Left ventricle myocardium superior (tissue), 1 donor: ENCODE measurements at places on chromosomes 5 and 9. TPM values are rescaled to one million over a fixed set of nuclear protein-coding genes. Genes with fewer than 3 reads are reported as not detected.

The SV2C gene
- 0.05 TPM for total RNA-seq

The DIMT1 gene
- total RNA-seq: 18.8 TPM

DNA sequence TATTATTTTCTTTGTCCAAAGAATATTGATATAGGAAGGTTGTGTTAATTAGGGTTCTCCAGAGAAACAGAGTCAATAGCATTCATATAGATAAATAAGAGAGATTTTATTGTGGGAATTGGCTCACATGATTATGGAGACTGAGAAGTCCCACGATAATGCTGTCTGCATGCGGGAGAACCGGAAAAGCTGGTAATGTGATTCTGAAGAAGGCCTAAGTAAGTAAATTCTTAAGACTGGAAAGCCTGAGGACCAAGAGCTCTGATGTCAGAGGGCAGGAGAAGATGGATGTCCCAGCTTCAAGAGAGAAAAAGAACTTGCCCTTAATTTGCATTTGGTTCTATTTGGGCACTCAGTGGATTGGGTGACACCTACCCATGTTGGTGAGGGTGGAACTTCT, 307.4 kb upstream of the C9orf72 start:
- DNase-seq: no peak

GRCh38 chr5:16457853-16458252, 7.7 kb downstream of the ZNF622 start:
- no peak for DNase-seq

The ANKRD18A gene
- total RNA-seq: 1.4 TPM

The EPB41L4A gene
- total RNA-seq: 18.6 TPM

DNA sequence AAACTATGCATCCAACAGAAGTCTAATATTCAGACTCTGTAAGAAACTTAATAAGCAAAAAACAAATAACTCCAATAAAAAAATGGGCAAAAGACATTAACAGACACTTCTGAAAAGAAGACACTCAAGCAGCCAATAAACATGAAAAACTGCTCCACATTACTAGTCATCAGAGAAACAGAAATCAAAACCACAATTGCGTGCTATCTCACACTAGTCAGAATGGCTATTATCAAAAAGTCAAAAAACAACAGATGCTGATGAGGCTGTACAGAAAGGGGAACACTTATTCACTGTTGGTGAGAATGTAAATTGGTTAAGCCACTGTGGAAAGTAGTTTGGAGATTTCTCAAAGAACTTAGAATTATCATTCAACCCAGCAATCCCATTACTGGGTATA, 101.2 kb upstream of the TRIM32 start:
- no peak for DNase-seq

The FOXD4 gene
- total RNA-seq: 0.12 TPM

The NR6A1 gene
- total RNA-seq: 1.9 TPM

DNA sequence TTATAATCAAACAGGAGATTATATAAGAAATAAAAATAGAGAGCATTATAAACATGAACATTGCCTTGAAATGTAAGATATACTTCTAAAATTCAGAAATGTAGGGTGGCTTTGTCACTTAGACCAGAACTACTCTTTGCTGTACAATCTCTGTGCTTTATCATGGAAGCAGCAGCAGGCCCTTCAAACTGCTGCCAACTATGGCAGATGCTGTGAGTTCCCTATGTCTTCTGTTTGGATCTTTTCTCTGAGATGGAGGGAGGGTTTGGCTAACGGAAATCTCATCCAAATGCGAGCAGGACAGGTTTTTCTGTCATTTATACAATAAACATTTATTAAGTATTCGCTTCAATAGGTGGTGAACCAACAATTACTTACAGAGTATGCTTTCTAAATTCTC, 34.8 kb upstream of the RICTOR start:
- no peak for DNase-seq

DNA sequence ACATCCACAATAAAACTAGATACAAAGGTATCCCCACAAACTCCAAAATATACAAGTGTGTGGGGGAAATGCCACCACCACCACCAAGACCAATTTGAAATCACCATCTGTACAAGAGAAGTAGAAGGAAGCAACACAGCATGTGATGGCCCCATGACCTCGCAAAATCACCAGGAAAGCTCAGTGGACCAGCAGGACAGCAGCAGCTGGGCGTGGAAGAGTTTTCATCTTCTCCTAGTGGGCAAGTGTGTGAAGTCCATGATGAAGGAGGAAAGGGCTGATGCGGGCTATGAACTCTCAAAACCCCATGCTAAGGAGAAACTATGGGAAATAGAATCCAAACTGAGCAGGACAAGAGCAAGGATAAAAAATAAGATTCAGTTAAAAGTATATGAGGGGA, 58.1 kb downstream of the GOLPH3 start:
- no peak for DNase-seq

The TCF7 gene
- total RNA-seq: 3.4 TPM

The SGTB gene
- total RNA-seq: 4.6 TPM

The GPR150 gene
- total RNA-seq: not detected

DNA sequence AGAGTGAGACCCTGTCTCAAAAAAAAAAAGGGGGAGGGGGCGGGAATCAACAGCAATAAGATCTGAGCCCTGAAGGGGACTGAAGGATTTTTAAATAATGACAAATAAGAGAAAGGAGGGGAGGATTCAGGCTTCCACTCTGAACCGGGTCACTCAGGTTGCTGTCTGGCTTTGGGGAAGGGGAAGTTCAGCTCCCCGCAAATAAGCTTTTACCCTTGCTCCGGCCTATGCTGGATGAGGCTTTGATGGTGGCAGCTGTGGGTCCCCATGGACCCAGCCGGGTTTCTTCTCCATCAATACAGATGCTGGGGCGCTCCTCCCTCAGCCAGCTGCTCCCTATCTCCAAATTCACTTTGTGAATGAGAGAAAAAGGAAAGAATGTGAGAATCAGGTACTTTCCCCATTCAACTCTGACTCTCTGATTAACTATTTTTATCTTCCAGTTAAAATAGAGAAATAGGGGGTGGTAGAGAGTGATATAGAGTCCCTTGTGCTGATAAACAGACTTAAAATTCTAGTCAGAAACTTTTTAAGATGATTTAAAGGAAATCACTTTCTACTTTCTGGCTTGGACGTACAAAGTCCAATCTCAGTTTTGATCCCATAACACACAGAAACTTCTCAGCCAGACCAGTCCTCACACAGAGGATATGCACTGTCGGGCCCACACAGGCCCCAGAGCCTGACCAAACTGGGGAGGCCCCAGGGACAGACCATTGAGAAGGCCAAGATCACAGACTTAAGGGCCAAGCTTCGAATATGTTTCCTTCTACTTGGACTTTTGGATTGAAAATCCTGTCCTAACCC, 39.6 kb downstream of the C5orf15 start:
- no peak for DNase-seq

DNA sequence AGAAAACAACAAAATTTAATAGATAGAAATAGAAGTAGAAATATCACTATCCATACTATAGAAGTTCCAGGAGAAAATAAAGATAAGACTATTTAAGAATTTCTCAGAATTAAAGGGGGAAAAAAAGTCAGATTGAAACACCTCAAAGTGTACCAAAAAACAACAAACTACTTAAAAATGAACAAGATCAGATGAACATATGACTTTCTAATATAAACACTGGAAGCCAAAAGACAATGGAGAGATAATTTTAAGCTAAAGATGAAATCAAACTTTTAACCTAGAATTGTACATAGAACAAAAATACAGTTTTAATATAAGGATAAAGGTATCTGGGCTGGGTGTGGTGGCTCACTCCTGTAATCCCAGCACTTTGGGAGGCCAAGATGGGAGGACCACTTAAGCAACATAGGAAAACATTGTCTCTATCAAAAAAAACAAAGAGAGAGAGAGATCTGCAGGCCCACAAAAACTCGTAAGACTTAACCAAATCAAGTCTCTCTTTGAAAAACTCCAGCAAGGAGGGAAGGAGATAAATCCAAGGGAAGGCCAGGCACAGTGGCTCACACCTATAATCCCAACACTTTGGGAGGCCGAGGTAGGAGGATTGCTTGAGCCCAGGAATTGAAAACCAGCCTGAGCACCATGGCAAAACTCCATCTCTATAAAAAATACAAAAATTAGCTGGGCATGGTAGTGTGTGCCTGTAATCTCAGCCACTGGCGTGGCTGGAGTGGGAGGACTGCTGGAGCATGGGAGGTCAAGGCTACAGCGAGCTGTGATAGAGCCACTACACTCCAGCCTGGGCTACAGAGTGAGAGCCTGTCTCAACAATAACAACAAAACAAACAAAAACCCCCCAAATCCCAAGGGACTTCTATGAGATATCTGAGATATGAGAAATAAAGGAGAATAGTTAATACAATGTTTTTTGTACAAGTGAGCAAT, 32.4 kb downstream of the ABHD17B start:
- DNase-seq: no peak

The PKD2L2 gene
- 0.55 TPM for total RNA-seq

DNA sequence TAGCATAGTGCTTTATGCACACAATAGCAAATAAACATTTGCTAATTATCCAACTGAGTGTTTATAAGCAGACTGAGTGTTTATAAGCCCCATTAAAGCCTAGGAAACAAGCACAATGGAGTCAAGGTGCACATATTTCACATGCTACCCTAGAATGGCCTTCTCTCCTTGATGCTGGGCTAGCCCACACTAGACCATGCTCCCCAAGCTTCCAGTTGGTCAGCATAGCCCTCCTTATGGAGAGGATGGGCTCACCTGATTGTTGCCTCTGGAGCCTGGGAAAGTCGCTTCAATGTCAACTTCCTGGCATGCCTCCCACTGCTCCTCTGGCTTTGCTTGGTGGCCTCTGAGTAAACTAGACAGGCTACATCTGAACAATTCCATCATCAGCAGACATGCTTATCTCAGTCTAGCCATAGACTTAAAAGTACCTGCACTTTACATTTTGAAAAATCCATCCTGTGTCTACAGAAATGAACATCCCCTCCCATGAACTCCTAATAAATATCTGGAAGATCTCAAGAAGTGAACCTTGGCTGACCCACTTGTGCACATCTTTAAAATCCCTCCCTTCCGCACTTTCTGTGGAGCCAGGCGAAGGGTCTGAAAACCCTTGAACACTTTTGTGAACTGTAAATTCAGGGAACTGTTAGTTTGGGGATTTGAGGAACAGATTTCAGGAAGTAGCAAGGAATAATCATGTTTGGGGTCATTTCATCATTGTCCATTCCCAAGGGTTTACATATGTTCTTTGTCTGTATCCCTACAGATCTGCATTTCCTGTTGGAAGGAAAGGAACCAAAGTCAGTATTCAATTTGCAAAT, 486.6 kb downstream of the ARHGEF28 start:
- DNase-seq: no peak

GRCh38 chr5:6718161-6718681, 5.0 kb downstream of the TENT4A start:
- no peak for DNase-seq

The TYRP1 gene
- total RNA-seq: 43.8 TPM

GRCh38 chr9:655875-656274, 185.6 kb upstream of the DMRT1 start:
- DNase-seq: peak; percentile 95

The LPAR1 gene
- total RNA-seq: 9.3 TPM

The FCN2 gene
- not detected for total RNA-seq

DNA sequence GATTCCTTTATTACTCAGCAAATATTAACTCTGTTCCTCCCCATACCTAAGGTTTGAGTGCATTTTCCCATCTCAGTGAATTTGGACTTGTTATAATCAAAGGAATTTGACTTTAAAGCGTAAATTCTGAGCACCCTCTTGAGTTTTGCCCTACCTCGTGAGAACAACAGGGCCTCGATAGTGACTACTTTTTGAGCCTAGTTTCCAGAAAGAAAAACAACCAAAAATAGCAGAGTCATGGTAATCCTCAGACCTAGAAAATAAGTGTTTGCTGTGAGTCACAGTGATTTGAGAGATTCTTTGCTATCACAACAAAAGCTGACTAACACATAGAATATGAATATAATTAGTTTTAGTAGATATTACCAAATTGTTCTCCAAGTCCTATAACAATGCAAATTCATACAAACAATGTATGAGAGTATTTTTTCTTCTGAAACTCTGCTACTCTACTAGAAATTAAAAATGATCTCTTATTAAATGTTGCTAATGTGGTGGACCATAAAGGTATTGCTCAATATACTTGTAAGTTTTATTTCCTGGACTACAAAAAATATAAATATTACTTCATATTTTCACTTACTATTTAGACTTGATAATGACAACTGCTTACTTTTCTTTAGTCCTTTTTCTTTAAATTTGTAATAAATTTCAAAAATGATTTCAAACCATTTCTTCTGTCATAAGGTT, 759.7 kb downstream of the BRINP1 start:
- DNase-seq: no peak
